ENCODE measurements at places on chromosomes 6 and 20.

GRCh38 chr6:167579806-167580618 is 246.7 kb upstream of the AFDN start:
- no peak for DNase-seq

DNA sequence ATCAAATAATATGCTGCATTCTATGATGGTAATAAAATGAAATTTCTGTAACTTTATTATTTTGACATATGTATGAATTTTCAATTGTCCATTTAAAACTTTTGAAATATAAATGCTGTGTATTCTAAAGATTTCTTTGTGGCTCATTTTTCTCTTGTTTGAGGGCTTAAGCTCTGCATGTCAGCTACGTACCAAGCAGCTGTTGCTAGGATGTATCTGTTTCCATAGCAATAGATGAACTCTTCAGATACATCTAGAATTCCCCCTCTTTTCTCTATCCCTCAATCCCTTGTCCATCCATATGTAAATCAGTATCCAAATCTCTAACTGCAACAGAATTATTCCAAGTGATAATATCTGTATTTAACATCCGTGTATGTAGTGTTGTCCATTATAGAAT is 76.5 kb upstream of the OPRM1 start:
- DNase-seq: no peak

- DNase-seq: peak; percentile 17
Observed at GRCh38 chr6:157669747-157670216, 153.3 kb upstream of the SNX9 start.

- no peak for DNase-seq
Observed at GRCh38 chr6:50270415-50270814, 220.7 kb upstream of the DEFB112 start.

Data from hippocampal formation (tissue), 2 donors.